Activated CD4-positive, alpha-beta T cell treated with anti-CD3 and anti-CD28 coated beads, Interleukin-2, amount 10 ng/mL, durations not matched to agents 7 days and 5 days (primary cell): ENCODE measurements at places on chromosomes 4 and X.

- peak; percentile 21 for DNase-seq
Observed at GRCh38 chr4:168917138-168917779, 92.8 kb downstream of the CBR4 start.

DNA sequence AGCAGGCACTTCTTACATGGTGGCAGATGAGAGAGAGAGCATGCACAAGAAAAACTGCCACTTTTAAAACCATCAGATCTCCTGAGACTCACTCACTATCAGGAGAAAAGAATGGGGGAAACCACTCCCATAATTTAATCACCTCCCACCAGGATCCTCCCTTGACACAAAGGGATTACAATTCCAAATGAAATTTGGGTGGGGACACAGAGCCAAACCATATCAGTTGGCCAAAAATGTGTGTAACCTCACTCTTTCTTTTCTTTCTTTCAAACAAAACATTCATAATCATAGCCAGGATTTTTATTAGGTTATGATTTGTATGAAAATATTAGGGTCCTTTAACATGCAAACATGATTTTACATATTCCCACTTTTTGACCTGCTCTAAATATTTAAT, 222.1 kb downstream of the PCDH18 start:
- DNase-seq = no peak

GRCh38 chr4:83599183-83599582, 63.3 kb downstream of the GPAT3 start:
- DNase-seq = no peak

DNA sequence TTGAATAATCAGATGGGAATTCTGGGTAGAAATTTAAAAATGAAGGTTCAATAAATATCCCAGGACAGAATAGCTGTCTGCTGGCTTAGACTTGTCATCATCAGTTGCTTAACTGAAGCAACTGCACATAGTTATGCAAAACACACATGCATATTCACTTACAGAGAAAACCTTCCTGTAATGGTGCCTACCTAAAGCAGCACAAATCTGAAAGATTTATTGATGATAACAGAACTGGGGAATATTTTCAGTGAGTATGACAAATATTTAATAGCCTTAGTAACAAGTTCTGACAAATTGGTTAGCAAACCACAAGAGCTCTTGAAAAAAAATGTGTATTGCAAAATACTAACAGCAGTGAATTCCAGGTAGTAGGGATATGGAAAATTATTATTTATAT, 606.8 kb upstream of the BOD1L1 start:
- no peak for DNase-seq

DNA sequence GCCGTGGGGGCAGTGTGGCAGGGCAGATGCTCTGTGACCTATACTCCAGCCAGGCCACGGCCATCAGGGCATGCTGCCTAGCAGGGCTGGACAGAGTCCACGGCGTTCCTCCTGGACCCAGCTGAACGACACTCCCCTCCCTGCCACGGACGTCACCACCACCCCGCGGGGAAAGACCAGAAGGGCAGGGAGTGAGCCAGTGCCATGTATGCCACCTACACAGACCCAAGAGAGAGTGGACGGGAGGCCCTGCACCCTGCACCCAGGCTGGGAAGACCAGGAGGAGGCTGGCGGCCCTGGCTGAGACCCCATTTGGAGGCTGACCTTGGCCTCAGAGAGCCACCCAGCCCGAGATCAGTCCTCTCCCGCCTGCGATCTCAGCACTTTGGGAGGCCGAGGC, 101.9 kb downstream of the FAM53A start:
- no peak for DNase-seq

DNA sequence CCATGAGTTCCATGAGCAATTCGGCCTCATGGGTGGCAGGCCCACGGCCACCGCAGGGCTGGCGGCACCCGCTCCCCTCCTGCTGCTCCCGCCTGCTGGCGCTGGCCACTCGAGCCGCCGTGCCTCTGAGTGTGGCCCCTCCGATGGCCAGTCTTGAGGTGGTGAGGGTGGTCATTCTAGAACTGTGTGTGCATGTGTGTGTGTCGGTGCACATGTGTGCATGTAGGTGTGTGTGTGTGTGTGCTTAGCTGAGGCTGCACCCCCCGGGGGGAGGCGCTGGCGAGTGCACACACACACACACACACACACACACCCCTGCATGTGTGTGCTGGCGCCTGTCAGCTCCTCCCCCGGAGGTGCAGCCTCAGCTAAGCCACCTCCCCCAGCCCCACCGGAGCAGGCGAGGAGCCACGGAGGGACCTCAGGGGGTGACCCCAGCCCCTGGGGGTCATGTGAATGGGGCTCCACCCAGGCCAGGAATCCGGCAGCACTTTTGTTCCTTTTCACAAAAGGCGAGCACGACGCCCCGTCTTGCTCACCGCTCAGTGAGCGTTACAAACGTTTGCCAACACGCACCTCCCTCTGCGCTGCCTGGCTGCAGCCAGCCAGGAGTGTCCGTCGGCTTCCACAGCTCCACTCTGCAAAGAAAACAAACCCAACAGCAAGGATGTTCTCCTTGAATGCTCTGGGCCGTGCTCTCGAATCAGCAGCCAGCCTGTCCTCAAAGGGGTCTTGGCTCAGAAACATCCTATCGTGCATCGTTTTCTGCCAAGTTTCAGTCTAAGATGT, 29.9 kb downstream of the FGFRL1 start:
- no peak for DNase-seq

GRCh38 chr4:12987284-12987683, 496.9 kb downstream of the RAB28 start:
- no peak for DNase-seq

DNA sequence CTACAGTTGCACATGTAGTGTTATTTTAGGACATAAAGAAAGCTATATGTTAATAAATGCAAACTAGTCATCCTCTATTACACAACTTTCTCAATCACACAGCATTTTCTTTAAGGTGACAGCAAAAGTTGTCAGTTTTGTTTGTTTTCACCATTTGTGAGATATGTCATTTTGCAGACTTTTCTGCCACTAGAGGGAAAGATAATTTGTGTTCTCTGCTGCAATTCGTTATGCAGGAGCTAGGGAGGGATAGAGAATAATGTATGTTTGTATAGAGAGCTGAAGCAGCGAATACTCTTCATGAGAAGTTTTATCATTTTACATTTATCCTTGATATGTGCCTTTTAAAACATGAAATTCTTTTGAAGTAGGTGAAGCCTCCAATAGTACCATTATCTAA, 670.6 kb upstream of the ATOH1 start:
- DNase-seq = no peak

GRCh38 chr4:123701131-123701575, 304.6 kb downstream of the SPRY1 start:
- no peak for DNase-seq

- no peak for DNase-seq
Observed at GRCh38 chrX:44082829-44083228, 109.6 kb upstream of the NDP start.

DNA sequence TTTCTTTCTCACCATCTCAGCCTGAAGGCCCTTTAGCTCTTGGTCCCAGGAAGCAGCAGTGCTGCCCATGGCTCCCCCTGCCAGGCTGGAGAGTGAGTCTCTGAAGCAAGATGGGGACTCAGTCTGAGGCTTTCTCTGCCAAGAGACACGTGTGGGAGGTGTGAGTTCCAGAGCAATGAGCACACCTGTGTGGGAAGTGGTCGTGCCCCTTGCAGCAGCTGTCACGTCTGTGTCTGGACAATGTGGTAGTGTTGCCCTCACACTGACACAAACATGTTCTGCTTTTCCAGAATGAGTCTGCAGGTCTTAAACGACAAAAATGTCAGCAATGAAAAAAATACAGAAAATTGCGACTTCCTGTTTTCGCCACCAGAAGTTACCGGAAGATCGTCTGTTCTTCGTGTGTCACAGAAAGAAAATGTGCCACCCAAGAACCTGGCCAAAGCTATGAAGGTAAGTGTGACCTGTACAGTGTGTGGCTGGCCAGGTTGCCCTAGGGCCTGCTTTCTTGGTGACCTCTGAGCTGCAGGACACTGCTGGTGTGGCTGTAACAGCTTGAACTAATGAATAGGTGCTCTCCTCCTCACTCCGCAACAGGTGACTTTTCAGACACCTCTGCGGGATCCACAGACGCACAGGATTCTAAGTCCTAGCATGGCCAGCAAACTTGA, 1.9 kb downstream of the TACC3 start:
- peak; percentile 51 for DNase-seq

DNA sequence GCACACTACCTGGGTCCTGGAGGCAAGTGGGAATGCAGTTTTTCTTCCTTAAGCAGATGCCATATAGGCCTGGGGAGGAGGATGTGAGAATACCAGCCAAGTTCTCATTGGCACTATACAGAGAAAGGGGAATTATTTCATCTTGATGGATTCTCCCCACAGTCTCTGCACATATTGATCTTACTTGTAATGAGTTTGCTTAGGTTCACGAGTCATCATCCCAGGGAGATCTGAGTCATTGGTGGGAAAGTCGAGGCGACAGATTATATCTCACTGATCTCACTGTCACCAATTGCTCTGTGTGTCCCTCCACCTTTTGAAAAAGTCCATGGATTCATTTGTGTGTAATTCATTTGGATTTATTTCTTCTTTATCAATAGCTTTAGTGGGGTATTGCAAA, 156.8 kb downstream of the AR start:
- no peak for DNase-seq

DNA sequence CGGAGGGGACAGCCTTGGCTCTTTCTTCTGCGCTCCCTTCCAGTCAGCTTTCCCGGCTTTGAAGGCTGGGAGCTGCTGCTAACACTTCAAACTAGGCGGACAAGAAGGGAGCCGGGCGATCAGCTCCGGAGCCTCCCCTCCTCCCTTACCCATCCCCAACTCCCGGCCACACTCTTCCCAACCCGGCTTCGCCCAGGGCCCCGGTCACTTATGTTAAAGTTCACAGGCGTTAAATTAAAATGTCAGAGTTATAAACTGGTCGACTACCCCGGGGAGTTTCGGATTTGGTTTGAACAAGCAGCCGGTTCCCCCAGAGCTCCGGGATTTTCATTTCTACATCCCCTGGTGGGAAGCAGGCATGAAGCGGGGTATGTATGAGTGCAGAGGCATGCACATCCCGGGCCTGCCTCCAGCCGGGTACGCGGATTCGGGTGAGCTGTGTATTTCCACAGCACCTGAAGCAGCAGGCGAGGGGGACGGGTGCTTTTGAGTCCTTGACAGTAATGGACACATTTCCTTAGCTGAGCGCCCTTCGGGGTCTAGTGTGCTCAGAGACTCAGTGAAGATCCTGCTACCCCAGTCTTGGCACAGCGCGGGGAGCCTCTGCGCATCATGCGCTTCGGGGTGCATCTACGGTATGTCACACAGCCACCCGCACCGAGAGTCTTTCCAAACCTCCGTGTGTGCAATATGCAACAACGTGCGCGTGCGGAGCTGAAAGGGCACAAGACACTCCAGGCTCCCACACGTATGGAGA, 880 bp downstream of the UNC5C start:
- DNase-seq = peak; percentile 7

DNA sequence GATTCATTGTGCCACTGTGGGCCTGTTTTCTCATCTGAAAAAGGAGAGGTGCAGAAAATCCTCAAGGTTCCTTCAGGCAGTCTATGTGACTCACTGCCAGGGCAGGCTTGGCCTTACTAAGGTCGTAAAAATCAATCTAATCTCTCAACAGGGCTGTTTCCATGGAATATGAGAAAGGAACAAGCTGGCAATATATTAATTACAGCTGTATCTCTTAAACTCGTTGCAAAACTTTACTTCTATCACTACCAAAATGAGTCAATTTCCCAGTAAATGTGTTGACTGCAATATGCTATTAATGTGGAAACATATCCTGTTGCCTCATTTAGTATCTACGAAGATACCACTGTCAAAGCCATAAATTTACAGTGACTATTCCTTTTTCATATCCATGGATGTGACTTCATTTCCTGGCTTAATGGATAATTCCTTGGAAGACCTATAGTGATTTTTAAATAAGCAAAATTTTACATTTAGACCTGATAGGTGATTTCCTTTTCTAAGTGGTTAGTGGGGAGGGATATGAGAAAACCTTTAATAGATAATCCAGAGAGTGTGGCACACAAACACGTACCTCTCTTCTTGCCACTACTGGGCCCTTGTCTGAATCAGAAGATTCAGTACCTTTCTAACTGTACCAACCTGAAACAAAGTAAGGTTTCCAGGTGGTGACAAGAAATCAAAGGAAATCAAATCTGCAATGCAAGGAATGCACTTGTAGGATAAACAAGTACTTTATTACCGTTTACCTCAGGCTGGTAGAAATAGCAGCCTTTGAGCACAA, 127.4 kb upstream of the FTHL17 start:
- no peak for DNase-seq

- DNase-seq = no peak
Observed at GRCh38 chr4:7658341-7659204, 223.8 kb upstream of the PSAPL1 start.

DNA sequence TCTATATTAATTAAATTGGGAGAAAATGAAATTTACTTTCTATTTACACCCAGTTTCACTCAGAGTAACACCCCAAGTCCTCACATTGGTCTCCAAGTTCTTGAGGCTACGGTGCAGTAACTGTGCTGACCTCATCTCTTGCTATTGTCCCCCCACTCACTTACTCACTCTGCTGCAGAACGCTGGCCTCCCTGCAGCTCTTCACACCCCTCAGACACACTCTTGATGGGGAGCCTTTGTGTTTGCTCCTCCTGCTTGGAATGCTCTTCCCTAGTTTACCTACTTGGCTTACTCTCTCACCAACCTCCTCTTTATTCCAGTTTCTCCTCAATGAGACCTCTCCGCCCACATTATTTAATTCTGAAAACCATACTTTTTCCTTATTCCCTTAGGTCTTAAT, 22.2 kb upstream of the SPARCL1 start:
- DNase-seq = no peak

DNA sequence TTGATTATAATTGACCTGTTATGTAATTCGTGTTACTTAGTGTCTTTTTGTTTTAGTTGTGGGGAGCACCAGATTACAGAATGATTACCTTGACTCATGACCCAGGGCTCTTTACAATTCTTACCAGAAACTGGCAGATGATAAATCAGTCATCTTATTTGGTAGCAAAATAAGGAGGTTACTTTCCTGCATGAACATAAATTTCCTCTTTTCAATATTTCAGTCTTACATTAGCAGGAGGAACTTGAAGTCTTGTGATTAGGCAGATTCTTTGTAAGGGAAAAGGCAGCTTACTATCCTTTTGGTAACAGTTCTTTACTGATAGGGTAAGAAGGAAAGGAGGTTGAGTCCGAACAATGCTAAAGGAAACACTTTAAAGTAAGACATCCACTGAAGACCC, 26.0 kb upstream of the SLC25A5 start:
- no peak for DNase-seq

DNA sequence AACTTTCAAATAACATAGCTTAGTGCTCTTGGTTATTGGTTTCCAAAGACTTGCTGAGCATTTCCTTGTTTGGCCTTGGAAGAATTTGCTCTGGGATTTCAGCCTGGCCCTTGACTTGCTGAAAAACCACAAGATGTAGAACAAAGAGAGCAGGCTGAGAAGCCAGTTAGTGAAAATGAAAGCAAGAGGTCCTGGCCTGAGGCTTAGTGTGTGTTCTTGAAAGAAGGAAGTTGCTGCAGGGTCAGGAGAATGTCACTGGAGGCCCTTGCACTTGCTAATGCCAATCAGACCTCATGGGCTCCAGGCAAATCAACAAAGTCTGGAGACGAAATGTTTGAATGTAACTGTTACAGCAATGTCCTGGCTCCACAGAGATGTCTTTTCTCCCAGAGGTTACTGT, 79.4 kb downstream of the SYNPO2 start:
- DNase-seq = peak; percentile 44

GRCh38 chr4:137614491-137614890, 82.2 kb upstream of the PCDH18 start:
- no peak for DNase-seq

- DNase-seq = no peak
Observed at GRCh38 chrX:131393426-131393825, 104.3 kb upstream of the IGSF1 start.
